Keratinocyte (primary cell): ENCODE measurements at places on chromosomes 3 and 15.

GRCh38 chr15:57902155-57902554 lies 163.4 kb downstream of the ALDH1A2 start:
- no peaks in the 10 kb centered on the region for H3K4me1 ChIP-seq
- H3K27ac ChIP-seq, result no peak overlapping the region
- H3K27me3 ChIP-seq, result peaks cover 5% of the 10 kb centered on the region
- no peaks in the 10 kb centered on the region for H3K36me3 ChIP-seq

GRCh38 chr3:136624894-136625815 lies 127.0 kb downstream of the STAG1 start:
- peak overlapping the region; percentile 36 for H3K27ac ChIP-seq
- no peaks in the 10 kb centered on the region for H3K27me3 ChIP-seq

DNA sequence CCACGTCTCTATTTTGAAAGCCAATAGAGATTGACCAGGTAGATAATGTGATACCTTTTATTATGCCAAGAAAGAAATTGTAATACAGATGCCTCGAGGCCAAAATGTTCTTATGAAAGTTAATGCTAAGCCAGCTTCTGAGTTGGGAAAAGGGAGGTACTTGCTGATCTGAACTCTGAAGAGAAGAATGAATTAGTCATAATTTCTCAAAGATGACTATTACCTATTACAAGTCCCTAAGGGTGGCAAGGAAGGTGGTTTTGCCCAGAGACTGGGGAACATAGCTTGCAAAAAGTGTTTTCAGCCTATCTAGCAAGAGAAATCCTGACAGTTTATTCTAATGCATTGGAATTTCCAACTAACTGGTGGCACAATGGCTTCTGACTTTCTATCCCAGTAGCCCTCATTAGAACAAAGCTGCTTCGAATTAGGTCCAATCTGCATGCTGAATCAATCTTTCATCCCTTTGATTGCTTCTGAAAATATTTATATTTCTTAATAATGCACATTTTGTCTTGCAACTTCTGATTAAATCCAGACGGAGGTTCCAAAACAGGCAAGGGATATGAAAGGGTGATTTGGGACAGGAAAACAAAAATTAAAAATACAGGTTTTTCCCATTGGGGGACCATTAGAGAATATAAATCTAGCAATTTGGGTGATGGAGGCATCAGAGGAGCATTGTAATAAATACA lies 17.7 kb upstream of the NR2F2 start:
- no peaks in the 10 kb centered on the region for H3K27me3 ChIP-seq
- DNase-seq, result peak; percentile 78
- H3K4me1 ChIP-seq, result peaks cover 19% of the 10 kb centered on the region
- H3K4me3 ChIP-seq, result no peak overlapping the region
- H3K36me3 ChIP-seq, result no peaks in the 10 kb centered on the region

DNA sequence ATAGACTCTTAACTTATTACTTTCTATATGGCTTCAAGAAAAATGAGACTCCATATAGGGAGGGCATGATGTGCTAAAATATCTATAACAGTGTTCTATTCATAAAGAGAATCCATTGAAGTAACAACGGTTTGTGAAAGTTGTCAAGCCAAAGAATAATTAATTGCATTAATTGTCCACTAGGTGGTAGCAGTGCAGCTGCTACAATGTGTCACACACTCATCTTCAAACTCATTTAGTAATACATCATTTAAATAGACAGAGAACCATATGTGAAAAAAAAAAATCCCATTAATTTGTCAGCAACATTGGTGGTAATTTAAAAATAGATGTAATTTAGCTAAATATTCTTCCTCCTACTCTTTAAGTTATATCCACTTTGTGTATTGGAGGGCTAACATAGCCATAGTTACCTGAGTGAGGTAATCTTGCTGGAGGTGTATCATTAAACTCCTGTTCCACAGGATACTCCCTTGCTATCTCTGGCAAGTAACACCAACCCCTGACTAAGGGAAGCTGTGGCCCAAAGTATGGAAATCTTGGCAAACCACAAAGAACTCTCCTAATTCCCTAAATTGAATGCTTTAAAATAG lies 3.7 kb upstream of the CPA3 start:
- no peaks in the 10 kb centered on the region for H3K4me1 ChIP-seq
- no peaks in the 10 kb centered on the region for H3K27me3 ChIP-seq
- H3K36me3 ChIP-seq, result no peaks in the 10 kb centered on the region
- no peak overlapping the region for H3K27ac ChIP-seq

DNA sequence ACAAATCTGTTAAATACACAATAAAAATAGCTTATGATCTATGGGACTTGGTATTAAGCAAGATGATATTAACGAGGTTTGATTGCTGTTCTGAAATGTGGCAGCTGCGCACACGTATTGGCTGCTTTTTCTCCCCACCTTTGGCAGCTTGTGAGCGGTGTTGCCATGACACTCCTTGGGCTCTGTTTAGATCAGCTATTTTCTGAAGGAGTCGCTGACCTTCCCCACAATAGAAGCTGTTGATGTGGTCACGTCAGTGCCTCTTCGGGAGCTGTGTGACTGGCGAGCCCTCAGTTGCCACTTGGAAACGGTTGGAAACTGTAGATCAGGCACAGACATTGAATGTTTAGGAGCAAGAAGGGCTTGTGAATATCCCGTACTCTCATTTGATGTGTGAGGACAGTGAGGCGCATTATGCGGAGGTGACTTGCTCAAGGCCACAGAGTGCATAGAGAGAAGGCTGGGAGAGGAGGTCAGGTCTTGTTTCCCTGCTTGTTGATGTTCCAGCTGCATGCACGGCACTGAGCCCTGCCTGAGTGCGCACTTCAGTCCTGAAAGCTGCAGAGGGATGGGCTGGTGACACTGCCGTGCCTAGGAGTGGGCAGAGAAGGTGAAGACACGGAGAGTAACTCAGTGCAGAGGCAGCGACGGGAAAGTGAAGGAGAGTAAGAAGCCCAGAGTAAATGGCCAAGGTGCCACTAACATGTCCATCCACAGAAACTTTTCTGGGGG lies 198.4 kb downstream of the LPP start:
- no peak for DNase-seq
- no peaks in the 10 kb centered on the region for H3K27me3 ChIP-seq
- peaks cover 32% of the 10 kb centered on the region for H3K4me1 ChIP-seq
- no peak overlapping the region for H3K27ac ChIP-seq

DNA sequence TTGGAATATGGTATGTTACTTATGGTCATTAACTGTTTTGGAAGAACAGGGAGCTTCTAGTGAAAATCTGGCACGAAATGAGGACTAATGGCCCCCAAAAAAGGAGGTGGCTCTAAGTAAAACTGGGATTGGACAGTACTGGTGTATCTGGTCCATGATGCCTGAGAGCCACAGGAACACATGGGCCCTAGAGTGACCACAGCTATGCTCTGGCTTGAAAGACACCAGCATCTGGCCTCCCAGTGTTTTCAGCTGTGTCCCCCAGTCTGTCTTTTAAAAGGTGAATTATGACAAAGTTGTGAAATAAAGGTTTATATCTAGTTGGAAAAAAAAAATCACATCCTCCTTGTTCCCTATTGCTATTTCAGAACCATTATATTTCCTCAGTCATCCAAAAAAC lies 64.5 kb downstream of the GSK3B start:
- H3K27me3 ChIP-seq, result no peaks in the 10 kb centered on the region
- no peak for DNase-seq
- H3K36me3 ChIP-seq, result no peaks in the 10 kb centered on the region
- no peaks in the 10 kb centered on the region for H3K4me1 ChIP-seq

- peaks cover 67% of the 10 kb centered on the region for H3K4me1 ChIP-seq
- no peak overlapping the region for H3K4me3 ChIP-seq
- H3K36me3 ChIP-seq, result peaks cover 2% of the 10 kb centered on the region
- no peak for DNase-seq
- no peak overlapping the region for H3K27ac ChIP-seq
Observed at GRCh38 chr3:51673802-51674654, 3.0 kb downstream of the TEX264 start.

GRCh38 chr15:99562238-99562637 lies 3.5 kb upstream of the MEF2A start:
- no peak for DNase-seq
- H3K4me1 ChIP-seq, result no peaks in the 10 kb centered on the region
- H3K27ac ChIP-seq, result no peak overlapping the region
